ENCODE measurements at places on chromosomes 3 and 15.

GRCh38 chr3:70539908-70540307, 227.5 kb upstream of the MDFIC2 start:
- no peak for DNase-seq

DNA sequence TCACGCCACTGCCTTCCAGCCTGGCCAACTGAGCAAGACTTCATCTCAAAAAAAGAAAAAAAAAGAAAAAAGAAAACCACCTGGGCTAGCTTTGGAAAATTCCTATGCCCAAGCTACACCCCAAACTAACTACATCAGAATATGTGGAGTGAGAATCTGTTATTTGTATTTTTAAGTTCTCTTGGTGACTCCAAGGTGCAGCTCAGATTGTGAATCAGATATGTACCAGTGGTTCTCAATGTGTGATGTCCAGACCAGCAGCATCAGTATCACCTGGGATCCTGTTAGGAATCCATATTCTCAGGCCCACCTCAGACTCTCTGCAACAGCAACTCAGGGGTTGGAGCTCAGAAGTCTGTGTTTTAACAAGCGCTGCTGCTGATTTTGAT, 376.8 kb downstream of the EDEM1 start:
- DNase-seq = no peak

GRCh38 chr3:193980326-193980725, 155.6 kb upstream of the HES1 start:
- no peak for DNase-seq

GRCh38 chr15:34659056-34659455, 75.6 kb upstream of the GOLGA8B start:
- no peak for DNase-seq

DNA sequence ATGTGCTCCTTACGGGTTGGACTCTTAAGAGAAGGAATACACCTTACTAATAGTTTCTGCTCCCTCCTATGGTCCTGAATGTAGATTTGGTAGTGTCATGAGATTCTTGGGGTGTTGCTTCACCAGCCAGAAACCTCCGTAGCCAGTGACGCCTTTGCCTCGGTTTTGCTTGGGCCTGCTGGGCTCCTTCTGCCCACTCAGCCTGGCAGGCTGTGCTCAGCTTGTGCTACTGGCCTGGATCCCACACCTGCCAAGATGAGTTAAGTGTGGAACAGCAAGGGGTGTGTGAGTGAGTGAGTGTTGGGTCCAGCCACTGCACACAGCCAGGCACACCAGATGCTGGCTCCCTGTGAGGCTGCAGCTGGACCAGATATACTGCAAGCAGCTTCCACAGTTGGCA, 560.1 kb downstream of the NLGN1 start:
- no peak for DNase-seq

DNA sequence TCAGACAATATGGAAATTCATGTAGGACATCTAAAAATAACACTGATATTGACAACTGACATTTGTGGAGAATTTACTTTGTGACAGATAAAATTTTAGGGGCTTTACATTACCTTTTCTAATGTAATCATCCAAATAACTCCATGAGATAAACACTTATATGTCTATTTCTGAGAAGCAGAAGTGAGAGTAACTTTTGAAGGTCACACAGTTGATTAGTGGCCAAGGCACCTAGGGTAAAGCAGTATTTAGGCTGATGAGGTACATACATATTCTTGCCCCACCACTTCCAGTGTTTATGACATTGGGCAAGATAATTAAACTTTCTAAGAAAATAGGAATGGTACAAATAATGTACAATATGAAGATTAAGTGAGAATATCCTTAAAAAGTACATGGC, 248.4 kb downstream of the CPNE4 start:
- no peak for DNase-seq

- no peak for DNase-seq
Measured at GRCh38 chr3:49238274-49239127, 38.5 kb downstream of the C3orf62 start.

- DNase-seq = no peak
Measured at GRCh38 chr15:72201391-72201921, 3.9 kb upstream of the GRAMD2A start.

Measured in stimulated activated CD8-positive, alpha-beta memory T cell treated with anti-CD3 and anti-CD28 coated beads, Interleukin-4, amount 100 ng/mL, for 4 hours (primary cell).